T-helper 1 cell (primary cell): ENCODE measurements at places on chromosomes 11 and 22.

GRCh38 chr11:126304457-126305075 lies 706 bp downstream of the DCPS start:
- DNase-seq: no peak

GRCh38 chr11:104435494-104435893 lies 271.5 kb upstream of the PDGFD start:
- DNase-seq: no peak

DNA sequence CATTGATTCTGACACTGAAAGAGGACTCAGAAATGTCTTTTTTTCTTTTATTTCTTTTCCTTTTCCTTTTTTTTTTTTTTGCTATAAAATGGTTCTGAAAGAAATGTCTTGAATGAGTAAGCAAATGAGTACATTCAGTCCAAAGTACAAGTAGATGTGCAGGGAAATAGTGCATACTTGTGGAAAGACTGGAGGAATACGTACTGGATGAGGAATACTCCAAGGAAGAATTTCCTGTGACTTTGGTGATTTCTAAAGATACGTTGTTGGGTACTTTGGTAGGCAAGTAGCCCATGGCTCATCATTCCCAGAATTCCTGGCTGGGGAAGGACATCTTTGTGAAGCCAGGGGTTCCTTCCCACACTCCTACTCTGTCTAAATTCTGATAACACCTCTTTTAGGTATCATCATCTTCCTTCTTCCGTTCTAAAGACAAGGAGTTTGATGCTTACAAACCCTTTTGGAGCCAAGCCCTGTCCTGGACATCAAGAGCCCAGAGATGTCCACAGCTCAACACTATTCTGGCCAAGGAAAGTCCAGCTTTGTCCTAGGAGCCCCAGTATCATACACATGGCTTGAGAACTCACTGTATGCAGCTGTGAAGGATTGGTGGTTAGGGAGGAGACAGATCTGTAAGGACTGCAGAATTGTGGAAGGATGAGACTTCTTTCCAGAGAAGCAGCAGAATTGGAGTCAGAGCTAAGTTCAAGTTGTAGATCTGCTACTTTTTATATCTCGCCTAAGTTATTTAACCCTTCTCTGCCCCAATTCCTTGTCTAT lies 4.8 kb upstream of the NUP98 start:
- DNase-seq: no peak

GRCh38 chr11:65209711-65210360 lies 28.1 kb downstream of the CAPN1 start:
- DNase-seq: no peak

DNA sequence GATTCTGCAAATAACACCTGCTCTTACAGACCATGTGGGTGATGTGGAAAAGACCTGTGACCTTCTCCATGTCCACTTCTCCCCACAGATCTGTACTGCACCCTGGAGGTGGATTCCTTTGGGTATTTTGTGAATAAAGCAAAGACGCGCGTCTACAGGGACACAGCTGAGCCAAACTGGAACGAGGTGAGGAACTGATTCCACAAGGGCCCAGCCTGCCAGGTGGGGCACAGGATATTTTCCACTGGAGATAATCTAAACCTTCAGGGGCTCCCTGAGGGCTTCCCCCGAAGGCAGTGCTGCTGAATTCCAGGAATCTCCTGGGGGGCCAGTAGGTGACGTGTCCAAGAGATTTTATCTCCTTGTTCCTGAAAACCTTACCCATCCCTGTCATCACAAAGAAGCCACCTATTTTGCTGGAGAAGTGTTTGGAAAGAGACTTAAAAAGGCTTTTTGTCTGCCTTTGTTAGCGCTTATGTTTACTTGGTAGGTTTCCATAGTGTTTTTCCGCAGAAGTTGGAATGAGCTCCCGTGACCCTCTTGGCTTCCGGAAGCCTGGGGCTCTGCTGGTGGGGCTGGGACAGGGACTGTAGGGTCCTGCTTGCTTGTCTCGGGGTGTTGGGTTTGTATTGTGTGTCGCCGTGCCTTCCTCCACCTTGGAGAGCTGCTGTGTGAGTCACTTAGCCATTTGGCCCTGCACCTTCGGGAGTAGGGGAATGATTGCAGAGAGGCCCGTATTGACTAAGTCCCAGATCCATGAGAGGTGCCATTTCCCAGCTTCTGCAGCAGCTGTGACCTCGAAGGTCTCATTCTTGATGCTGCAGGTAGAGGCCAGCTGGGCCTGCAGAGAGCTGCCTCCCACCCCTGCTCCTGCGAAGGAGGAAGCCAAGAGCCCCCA lies 112.4 kb downstream of the BCR start:
- no peak for DNase-seq

GRCh38 chr11:66335531-66336233 lies 552 bp downstream of the RIN1 start:
- DNase-seq: no peak

DNA sequence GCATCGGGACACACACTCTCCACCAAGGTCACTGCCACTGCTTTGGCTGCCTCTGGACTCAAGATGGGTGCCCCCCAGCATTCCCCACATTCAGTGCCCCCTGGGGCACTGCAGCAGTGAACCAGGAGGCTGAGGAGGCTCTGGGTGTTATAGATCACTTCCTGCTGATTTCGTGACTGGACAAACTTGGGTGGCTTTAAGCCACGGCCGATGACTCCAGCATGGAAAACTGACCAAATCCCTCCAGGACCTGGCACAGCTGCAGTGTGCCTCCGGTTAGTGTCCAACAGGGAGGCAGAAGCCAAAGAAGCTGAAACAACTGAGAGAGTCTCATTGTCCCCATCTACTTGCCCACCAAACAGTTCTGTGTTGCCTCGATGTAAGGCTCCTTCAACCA lies 1.2 kb upstream of the GANAB start:
- no peak for DNase-seq

GRCh38 chr11:7531011-7531410 lies 17.2 kb downstream of the PPFIBP2 start:
- no peak for DNase-seq

GRCh38 chr11:76524461-76524860 lies 79.6 kb downstream of the EMSY start:
- DNase-seq: no peak

DNA sequence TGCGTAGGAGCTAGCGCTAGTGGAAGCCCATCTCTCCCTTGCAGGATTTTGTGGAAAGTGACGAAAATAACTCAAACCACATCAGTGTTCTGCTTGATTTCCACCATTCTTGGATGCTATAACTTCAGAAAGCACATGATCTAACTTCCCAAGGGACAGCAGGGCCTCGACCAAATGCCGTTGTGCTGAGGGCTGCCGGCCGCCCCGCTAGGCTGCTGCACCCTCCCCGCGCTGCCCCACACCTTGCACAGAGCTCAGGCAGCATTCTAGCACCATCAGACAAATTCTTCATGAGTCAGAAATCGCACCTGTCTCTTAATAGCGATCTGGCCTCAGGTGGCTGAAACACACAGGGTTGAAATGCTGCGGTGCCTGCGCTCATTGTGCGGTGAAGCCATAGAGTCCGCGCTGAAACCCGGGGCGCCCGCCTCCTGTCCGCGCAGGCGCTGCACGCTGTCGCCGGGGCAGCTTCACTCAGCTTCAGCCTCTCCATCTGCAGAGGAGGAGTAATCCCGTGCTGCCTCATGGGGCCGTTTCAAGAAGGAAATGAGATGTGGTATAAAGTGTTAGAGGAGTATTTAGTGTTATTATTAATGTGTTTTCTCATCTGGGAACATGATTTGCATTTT lies 59.2 kb upstream of the B3GAT1 start:
- no peak for DNase-seq
